ENCODE measurements at places on chromosomes 3 and 15. TPM values are rescaled to one million over a fixed set of nuclear protein-coding genes. Genes with fewer than 3 reads are reported as not detected.

The ATP6V1A gene
- 44.4 TPM for total RNA-seq

The TRIM71 gene
- total RNA-seq, result not detected

The SCG3 gene
- total RNA-seq, result not detected

The IL5RA gene
- total RNA-seq, result not detected

All from NCI-H460 (cell line).